ENCODE measurements at places on chromosomes 2 and 18.

- no peak for DNase-seq
- no peak overlapping the region for H3K4me3 ChIP-seq
- no peaks in the 10 kb centered on the region for H3K27me3 ChIP-seq
- H3K36me3 ChIP-seq, result no peaks in the 10 kb centered on the region
Measured at GRCh38 chr2:21535826-21536225, 412.1 kb downstream of the TDRD15 start.

DNA sequence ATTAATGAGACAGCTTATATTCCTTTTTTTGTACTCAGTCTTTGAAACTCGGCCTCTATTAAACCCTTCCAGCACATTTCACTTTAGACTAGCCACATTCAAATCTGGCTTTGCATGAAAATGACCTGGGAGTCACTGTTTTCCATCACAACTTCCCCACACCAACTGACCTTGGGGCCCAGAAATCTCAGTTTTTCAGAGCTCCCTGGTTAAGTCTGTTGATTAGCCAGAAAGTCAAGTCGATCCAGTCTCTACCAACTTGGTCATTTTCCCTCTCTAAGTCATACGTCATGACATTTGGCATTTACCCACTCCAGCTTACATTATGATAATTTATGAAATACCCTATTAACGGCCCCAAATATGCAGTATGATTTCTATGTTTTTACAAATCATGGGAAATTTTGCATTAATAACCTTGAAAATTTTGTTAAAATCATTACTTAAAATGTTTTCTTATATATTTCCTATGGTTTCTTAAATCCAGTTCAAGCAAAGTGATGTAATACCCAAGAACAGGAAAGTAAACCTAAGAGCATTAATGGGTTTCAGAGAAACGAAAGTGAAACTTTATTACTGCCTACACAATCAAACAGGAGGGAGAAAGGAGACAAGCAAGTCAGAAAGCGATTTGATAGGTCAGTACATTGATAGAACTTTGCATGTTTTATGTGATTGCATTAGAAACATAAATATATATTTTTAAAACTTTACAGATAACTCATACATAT, 77.1 kb downstream of the SPATS2L start:
- no peaks in the 10 kb centered on the region for H3K27me3 ChIP-seq
- peaks cover 20% of the 10 kb centered on the region for H3K4me1 ChIP-seq
- no peak overlapping the region for H3K27ac ChIP-seq
- no peak for DNase-seq
- H3K36me3 ChIP-seq, result no peaks in the 10 kb centered on the region

DNA sequence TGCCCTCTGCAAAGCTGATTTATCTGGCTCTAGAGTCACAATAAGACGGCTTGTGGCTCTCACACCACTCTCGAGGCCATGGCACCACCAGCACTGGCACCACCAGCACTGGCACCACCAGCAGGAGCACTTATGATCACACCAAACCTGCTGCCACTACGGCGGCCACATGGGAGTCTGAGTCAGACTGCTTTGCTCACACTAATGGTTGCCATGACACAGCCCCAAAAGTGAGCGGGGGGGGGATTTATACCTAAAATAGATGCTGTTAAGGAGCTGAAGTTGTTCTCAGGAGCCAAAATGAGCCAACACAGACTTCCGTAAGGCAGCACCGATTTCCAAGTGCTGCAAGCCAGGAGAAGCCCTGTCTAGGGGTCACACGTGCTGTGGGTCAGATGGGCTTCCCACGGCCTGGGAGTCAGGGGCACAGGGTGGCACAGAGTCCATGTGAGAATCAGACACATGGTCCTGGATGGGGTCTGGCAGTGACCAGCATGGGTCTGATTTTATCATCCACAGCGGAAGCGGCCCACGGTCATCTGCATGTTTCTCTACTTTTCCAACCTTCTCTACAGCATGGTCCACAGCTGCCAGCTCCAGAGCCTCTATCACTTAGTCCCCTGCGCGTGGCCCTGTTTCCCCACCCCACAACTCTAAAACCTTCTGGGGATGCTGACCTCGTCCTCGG, 16.7 kb downstream of the DNMT3A start:
- peaks cover 16% of the 10 kb centered on the region for H3K36me3 ChIP-seq
- no peak for DNase-seq
- no peak overlapping the region for H3K27ac ChIP-seq
- no peak overlapping the region for H3K4me3 ChIP-seq
- H3K4me1 ChIP-seq, result peaks cover 25% of the 10 kb centered on the region

GRCh38 chr2:68889500-68889899, 18.3 kb upstream of the BMP10 start:
- no peaks in the 10 kb centered on the region for H3K4me1 ChIP-seq
- H3K4me3 ChIP-seq, result no peak overlapping the region
- H3K27ac ChIP-seq, result no peak overlapping the region
- DNase-seq, result no peak
- no peaks in the 10 kb centered on the region for H3K36me3 ChIP-seq

DNA sequence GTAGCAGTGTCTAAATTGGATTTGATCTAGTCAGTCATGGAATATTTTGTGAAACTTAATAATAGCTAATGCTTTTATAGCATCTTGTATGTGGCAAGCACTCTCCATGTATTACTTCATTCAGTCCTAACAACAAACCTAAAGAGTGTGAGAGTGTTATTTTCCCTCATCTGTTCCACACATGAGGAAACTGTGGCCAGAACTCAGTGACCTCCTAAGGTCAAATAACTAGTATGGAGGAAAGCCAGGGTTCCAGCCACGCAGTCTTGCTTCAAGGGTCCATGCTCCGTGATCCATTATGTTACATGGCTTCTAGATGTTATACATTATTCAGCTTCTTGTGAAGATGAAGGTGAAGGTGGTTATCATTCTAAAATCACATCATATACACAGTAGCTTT, 45.5 kb downstream of the TWSG1 start:
- H3K36me3 ChIP-seq, result no peaks in the 10 kb centered on the region
- H3K4me3 ChIP-seq, result no peak overlapping the region
- H3K4me1 ChIP-seq, result peaks cover 6% of the 10 kb centered on the region
- no peak for DNase-seq

DNA sequence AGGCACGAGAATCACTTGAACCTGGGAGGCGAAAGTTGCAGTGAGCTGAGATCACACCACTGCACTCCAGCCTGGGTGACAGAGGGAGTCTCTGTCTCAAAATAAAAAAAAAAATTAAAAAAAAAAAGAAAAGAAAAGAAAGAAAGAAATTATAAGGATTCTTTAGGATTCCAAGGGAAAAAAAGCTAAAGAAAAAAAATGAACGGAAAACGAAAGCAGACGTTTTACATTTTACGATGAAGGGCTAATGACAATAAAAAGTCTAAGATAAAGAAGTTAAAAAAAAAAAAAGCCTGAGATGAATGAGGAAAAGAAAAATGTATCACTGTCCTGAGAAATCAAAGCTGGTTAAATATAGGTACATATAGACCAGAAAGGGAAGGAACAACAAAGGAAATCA, 58.5 kb downstream of the SOS1 start:
- no peak for DNase-seq
- no peak overlapping the region for H3K4me3 ChIP-seq
- H3K27ac ChIP-seq, result no peak overlapping the region

- no peak overlapping the region for H3K27ac ChIP-seq
- no peaks in the 10 kb centered on the region for H3K36me3 ChIP-seq
- H3K4me1 ChIP-seq, result no peaks in the 10 kb centered on the region
- H3K4me3 ChIP-seq, result no peak overlapping the region
- no peak for DNase-seq
Measured at GRCh38 chr2:7265286-7265685, 348.1 kb downstream of the RNF144A start.

DNA sequence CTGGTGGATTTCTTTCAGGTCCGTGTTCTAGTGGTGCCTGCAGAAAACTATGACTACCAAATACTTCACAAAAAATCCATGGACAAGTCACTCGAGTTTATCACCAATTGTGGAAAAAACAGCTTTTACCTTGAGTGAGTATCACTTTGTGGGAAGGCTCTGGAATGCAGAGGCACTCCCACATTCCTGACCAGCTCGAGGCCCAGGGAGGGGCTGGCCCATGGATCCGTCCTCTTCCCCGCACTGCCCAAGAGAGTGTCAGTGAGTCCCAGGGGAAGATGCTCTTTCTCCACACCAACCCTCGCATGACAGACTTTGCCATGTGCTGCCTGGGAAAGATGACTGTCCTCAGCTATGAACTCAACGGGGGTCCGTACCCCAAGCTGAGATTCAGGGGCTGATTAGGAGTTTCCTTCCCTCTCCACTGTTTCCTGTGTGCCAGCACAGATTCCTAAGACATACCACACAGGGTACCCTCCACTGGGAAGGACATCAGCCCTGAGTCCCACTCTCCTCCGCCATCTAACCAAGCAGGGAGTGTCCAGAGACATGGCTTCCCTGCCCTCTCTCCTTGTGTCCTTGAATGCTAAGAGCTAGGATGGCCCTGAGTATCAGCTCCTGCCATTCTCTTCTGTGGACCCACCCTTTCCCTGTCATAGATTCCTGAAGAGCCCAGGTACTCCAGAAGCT, 155.9 kb downstream of the LAMA3 start:
- no peak overlapping the region for H3K27ac ChIP-seq
- no peaks in the 10 kb centered on the region for H3K36me3 ChIP-seq
- DNase-seq, result no peak
- H3K27me3 ChIP-seq, result no peaks in the 10 kb centered on the region
- no peaks in the 10 kb centered on the region for H3K4me1 ChIP-seq

GRCh38 chr2:107102176-107102575, 216.2 kb upstream of the ST6GAL2 start:
- no peak for DNase-seq
- no peak overlapping the region for H3K4me3 ChIP-seq
- no peaks in the 10 kb centered on the region for H3K4me1 ChIP-seq
- H3K36me3 ChIP-seq, result no peaks in the 10 kb centered on the region
- H3K27me3 ChIP-seq, result no peaks in the 10 kb centered on the region
- H3K27ac ChIP-seq, result no peak overlapping the region

DNA sequence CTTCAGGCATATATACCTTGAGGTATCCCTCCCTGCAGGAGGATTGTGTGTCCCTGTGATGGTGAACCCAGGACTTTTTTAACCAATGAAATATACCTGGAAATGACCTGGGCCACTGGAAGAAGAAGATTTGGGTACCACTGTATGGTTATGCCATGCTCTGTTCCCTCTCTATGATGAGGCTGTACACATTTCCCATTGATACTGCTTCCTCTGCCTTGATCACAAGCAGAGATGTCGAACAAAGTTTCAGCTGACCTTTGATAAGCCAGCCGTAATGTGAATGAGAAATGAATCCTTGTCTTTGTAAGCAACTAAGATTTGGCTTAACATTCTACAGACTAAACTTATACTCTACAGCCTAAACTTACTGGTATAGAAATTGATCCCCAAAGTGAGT, 78.4 kb upstream of the SPOPL start:
- H3K27me3 ChIP-seq, result no peaks in the 10 kb centered on the region
- peaks cover 10% of the 10 kb centered on the region for H3K4me1 ChIP-seq
- H3K4me3 ChIP-seq, result no peak overlapping the region
- H3K36me3 ChIP-seq, result no peaks in the 10 kb centered on the region
- no peak overlapping the region for H3K27ac ChIP-seq
- DNase-seq, result no peak

DNA sequence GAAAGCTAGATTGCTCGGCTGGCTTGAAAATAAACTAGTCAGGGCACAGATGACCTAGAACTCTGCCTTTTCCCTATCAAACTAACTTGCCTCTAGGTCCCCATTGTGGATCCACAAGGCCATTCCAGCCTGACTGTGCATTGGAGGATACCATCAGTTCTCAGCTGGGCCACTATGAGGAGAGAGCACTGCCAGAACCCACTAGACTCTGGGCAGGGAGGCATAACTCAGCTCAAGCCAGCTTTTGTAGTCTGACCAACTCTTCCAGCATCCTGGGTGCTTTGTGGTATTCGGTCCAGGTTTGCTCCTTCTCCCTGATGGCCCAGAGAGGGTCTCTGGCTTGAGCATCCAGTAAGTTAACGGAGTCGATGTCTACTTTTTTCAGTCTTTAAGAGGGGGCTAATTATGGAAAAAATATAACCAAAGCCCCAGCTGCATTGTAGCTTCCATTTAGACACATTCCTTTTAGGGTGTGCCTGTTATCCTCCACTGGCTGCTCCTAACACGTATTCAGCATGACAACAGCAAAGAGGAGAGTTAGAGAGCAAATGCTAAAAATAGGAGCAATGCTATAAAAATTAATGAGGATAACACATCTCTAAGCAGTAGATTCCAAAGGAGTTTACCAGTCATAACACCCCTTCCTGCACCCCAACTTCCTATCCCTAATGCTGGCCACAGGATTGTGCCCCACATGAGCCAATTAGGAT, 15.2 kb downstream of the GKN2 start:
- no peak overlapping the region for H3K27ac ChIP-seq
- no peak for DNase-seq
- no peaks in the 10 kb centered on the region for H3K36me3 ChIP-seq
- no peaks in the 10 kb centered on the region for H3K27me3 ChIP-seq

GRCh38 chr2:147559070-147559725, 285.6 kb upstream of the ACVR2A start:
- DNase-seq, result no peak
- no peaks in the 10 kb centered on the region for H3K27me3 ChIP-seq
- H3K27ac ChIP-seq, result no peak overlapping the region
- H3K36me3 ChIP-seq, result no peaks in the 10 kb centered on the region
- H3K4me1 ChIP-seq, result no peaks in the 10 kb centered on the region

DNA sequence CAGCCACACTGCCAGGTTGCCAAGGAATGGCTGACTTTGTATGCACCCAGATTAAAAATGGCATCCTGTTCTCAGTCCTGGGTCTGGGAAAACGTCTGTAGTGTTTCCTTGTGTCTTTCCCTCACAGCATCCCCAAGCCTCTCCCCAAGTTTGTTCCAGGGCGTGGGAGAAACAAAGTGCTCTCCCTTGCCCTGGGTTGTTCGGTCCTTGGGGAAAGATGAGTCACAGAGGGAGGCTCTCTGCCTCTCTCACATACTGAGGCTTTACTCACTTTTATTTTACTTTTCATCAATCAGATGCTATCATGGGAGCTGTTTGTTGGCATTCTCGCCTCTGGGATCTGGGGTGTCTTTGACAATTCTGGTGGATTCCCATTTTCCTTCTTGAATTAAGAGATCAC, 492.3 kb downstream of the XIRP2 start:
- no peaks in the 10 kb centered on the region for H3K4me1 ChIP-seq
- H3K36me3 ChIP-seq, result no peaks in the 10 kb centered on the region
- no peak overlapping the region for H3K4me3 ChIP-seq
- no peaks in the 10 kb centered on the region for H3K27me3 ChIP-seq

- no peak overlapping the region for H3K27ac ChIP-seq
- no peaks in the 10 kb centered on the region for H3K27me3 ChIP-seq
- no peaks in the 10 kb centered on the region for H3K36me3 ChIP-seq
- no peak for DNase-seq
Measured at GRCh38 chr2:33320573-33320972, 155.9 kb upstream of the RASGRP3 start.

DNA sequence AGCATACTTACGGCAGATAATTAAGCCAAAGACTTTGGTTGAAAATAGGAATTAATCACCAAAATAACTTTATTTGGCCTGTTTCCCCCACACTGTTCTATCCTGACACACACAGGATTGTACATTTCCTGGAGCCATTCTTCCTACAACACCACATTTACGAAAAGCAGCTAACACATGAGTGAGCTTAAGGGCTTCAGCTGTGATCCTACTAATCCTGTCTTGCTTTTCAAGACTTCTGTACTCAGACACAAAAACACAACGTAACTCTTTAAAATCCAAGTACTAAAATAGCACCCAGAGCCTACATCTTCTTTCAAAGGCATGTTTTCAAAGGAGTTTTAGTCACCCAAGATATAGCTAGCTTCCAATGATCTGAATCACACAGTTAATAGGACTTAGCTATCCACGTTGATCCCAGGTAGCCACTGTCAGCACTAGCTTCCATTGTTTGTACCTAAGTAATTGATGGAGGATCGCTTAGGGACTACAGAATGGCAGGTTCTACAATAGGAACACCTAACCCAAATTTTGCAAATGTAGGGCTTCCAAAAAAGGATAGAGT, 42.8 kb upstream of the TTC39C start:
- no peaks in the 10 kb centered on the region for H3K4me1 ChIP-seq
- peak overlapping the region; percentile 75 for H3K27ac ChIP-seq
- no peak for DNase-seq
- no peaks in the 10 kb centered on the region for H3K36me3 ChIP-seq
